ENCODE measurements at places on chromosomes 12 and 14.

- no peak for DNase-seq
These were observed 3.3 kb downstream of the ARHGAP9 start for GRCh38 chr12:57476162-57476992.

DNA sequence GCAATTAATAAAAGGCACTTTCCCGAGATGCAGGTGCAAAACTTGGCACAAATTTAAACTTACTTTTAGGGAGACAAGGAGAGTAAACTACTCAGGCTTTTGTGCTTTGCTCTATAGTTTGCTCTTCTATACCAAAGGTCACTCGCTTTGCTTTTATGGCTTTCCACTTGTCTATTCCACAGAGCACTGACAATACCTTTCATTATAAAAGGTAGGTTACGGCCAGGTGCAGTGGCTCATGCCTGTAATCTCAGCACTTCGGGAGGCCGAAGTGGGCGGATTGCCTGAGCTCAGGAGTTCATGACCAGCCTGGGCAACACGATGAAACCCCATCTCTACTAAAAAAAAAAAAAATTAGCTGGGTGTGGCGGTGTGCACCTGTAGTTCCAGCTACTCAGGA is 32.9 kb downstream of the ALKBH1 start:
- no peak for DNase-seq

GRCh38 chr12:47803191-47803875 is 16.4 kb downstream of the HDAC7 start:
- no peak for DNase-seq

DNA sequence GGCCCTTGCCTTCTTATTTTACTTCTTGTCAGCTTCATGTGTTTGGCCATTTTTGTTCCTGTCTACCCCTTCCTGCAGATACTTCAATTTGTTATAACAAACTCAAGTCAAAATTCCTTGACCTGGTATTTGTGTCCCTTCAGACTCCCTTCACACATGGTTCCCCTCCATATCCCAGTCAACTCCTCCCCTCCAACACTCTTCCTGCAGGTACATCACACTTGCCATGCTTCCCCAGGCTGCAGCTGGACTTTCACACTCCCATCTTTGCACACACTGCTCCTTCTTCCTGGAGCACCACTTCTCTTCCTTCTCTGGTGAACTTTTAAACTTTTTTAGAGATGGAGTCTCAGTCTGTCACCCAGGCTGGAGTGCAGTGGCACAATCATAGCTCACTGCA is 18.9 kb upstream of the FIGNL2 start:
- no peak for DNase-seq

DNA sequence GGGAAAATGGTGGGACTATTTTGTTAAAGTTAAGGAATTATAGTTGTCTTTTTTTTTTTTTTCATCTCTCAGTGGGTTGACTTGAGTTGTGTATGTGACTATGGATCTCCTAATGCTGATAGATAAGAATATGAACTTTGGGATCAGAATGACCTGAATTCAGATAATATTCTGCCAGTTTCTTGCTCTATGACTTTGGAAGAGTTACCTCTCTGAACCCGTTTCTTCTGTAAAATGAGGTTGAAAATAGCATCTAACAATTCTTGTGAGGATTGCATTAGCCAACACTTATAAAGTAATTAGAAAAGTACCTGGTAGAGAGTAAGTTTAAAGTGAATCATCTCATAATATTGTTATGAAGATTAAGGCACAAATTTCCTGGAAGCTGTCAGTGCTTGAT is 18.4 kb downstream of the EID3 start:
- DNase-seq: no peak

DNA sequence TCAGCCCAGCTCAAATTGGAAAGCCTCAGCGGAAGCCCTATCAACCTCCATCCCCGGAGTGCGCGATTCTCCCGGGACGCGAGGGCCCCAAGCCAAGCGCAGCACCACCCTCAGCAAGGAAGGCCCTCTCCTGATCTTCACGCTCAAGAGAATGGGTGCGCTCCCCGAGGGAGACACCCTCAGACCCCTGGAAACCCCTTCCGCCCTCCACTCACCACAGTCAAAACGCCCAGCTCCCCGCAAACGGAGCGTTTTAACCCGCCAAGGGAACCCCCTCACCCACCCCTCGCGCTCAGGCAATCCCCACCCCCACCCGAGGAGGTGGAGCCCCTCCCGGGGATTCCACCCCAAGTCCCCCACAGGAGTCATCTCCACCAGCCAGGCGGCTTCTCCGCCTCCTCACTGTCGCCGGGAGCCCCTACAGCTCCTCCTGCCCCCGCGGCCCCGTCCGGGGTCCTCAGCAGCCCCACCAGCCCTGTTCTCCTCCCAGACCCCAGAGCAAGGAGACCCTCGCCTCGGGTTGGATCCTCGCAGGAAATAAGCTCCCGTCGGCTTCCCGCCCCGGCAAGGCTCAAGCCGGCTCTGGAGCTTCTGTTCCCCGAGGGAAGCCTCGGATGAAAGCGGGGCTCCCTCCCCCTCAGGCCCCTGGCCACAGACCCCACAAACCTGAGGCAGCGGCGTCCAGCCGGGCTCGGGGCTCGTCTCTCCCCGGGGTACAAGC is 507 bp downstream of the BAZ2A start:
- DNase-seq: no peak

- no peak for DNase-seq
These were observed 89.9 kb downstream of the SLC24A4 start for GRCh38 chr14:92412912-92413311.
